Renal cortical epithelial cell (primary cell): ENCODE measurements at places on chromosomes 5 and 9.

DNA sequence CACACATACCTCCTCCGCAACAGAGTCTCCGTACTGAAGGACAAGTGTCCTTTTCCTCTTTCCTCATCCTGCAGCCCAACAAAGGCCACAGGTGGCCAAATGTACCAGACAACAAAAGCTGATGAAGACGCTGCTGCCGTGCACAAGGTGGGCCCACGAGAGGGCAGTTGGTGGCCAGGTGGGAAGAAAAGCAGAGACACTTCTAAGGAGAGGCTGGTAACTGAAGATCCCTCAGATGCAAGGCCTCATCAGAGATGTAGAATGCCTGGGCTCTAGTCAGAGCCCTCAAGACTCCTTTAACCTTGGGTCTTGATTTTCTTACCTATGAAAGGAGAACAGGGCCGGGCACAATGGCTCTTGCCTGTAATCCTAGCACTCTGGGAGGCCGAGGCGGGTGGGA is 75.7 kb downstream of the NRG2 start:
- no peak for DNase-seq

GRCh38 chr5:100828071-100828897 is 74.8 kb downstream of the ST8SIA4 start:
- peak; percentile 71 for DNase-seq

GRCh38 chr5:54993318-54993717 is 7.9 kb upstream of the ESM1 start:
- DNase-seq = peak; percentile 7

- DNase-seq = no peak
These were observed 1.1 kb upstream of the TENT4A start for GRCh38 chr5:6712142-6712576.

DNA sequence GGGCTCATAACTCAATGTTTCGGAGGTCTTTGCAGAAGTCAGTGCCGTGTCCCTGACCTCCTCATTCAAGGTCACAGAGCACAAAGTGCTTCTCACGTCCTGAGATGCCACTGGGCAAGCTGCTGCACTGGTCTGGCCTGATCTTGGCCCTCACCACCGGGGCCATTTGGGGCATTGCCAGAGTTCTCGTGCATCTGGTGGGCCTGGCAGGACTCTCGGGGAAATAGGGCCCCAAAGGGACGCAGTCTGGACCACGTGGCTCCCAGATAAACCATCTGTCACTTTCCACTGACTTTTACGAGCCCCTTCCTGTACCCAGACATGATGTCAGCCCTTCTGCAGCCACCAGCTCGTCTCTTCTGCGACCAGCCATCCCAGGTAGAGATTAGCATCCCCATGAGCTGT is 54.8 kb downstream of the HRH2 start:
- DNase-seq = no peak

- DNase-seq = no peak
These were observed 89.5 kb downstream of the CDH10 start for GRCh38 chr5:24555229-24555628.

DNA sequence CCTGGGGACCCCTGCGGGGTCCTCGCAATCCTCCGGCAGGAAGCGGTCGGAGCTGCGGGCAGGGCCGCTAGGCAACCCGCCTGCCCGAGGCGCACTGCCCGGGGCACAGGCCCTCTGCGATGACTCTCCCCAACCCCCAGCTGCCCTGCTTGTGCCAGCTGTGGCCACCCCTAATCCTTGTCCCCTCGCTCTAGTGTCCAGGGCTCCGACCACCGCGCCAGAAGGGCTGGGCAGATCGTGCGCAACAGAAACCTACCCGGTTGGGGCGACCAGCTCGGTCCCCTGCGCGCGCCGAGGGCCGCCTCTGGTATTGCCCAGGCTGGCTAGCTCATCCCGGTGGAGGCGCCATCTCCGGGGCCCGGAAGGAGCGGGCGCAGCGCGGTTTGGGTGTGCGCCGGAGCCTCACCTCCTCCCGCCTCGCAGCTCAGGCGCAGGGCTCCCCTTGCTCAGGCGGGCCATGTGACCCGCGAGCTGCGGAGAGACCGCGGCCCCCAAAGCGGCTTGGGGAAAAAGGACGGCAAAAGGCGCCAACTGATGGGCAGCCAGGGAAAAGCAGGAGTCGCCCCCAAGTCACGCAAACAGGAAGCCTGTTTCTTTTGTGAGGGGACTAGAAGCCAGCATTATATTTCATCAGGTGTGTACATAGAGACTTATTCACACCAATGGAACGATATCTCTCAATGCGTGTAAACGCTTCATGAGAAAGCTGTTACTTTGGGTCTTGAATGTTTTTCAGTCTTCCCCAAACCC is 46.8 kb upstream of the RNF20 start:
- DNase-seq = peak; percentile 27

- no peak for DNase-seq
These were observed 1889.4 kb upstream of the CDH9 start for GRCh38 chr5:28927559-28928326.

- DNase-seq = peak; percentile 42
These were observed 416.4 kb downstream of the TLE4 start for GRCh38 chr9:79988126-79988525.

DNA sequence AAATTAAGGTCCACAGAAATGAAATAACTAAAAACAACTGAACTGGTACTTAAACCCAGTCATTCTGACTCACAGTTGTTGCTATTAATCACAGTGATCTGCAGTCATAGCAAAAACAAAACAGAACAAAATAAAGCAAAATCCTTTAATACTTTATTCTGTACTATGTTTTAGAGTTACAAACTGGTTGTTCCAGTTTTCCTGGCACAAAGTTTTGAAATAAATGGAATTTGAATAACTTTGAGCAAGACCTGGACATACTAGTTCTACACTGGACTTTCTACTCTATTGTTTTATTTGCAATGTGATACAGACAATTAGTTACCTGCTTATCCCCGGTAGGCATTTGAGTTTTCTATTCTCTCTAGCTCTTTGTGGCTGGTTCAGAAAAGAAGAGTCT is 147.9 kb downstream of the DMRT2 start:
- DNase-seq = peak; percentile 78

- DNase-seq = peak; percentile 97
These were observed 32.7 kb upstream of the ZCCHC9 start for GRCh38 chr5:81268521-81269196.

DNA sequence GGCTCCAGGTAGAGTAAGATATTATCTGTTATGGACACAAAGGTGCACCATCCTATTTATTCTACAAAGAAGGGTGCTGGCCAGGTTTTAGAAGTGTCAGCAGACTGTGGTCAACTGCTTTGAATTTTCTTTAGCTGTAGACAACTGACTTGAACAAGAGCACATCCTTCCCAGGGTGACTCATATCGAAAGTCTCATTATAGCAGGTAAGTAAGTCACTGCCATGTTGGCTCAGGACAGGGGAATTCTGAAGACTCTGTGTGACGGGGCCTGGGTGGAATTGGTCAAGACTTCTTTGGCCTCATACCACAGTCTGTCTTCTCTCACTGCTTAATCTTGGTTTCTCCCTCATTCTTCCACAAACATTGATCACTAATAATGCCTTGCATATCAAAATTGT is 214.5 kb upstream of the CDH9 start:
- peak; percentile 1 for DNase-seq

GRCh38 chr9:3648266-3648665 is 122.5 kb upstream of the RFX3 start:
- no peak for DNase-seq

DNA sequence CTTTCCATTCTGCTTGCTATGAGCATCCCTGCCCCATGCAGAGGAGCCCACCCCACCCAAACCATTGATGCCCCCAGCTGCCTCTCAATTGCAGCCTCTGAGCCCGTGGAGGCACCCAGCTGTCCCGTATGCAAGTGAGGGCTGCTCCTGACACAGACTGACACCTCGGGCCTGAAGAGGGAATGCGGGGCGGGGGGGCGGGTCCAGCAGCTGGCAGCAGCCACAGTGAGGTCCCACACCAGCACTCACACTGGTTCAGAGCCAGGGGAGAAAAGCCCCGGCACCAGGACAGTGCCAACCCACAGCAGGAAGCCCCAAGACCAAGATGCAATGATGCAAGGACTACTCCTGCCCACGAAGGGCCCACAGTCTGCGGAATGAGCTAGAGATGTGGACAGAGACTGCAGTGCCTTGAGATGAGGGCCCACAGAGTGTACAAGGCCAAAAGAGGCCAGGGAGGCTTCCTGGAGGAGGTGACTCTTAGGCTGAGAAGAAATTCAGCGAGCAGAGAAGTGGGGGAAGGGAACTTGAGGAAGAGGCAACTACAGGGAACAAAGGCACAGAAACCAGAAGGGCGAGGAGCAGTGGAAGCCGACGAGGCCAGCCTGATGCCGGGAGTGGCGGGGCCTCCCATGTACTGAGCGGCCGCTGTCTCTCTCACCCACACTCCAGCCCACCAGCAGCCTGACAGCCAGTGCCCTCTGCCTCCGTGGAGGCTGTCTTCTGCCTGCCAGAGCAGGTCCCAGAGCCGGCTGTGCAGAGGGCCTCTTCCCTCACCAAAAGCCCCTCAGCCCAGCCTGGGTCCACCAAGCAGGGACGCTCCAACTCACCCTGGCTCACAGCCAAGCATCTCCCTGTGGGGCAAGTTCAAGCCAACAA is 9.2 kb downstream of the EEIG1 start:
- DNase-seq = no peak

DNA sequence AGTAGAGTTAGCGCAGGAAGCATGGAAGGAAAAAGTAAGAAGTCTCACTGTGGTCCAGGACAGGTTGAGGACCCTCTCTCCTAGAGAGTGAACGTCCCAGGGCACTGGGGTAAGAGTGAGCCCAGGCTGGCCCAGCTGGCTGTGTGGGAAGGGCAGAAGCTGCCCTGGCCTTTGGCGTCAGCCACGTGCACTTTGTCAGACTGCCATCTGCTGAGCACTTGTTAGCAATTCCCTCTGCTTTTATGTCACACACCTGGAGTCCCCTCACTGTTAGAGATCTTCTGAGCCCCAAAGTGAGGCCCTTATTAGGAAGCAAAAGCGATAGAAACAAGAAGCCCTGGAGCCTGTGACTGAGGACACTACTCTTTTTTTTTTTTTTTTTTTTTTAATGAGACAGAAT is 79.1 kb downstream of the UGCG start:
- DNase-seq = no peak

DNA sequence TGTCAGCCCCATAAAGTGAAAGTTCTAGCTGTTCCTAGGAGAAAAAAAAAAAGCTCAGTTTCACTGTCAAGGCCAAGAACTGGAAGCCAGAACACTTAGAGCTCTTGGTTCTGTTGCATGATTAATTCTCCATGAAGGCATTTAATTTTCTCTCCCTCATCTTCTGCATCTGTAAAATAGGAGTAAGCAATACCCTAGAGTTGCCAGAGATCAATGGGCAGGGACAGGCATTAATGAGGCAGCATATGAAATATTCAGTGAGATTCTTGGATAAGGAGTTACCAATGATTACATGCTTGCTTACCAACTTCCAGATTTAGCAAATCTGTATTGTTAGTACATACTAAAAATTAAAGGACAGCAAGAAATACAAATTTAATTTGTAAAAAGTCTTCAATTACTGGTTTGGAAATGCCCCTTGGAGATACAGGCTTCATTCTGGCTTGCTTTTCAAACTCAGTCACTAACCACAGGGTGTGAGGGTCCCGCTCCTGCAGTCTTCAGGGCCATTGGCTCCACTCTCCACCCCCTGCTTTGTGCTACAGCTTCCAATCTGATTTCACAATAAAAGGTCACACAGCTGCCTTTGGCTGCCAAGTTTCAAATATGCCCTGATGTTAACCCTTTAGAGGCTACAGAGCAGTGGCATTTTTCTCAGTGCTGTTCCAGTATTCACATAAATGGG is 624.6 kb downstream of the BNC2 start:
- peak; percentile 67 for DNase-seq

DNA sequence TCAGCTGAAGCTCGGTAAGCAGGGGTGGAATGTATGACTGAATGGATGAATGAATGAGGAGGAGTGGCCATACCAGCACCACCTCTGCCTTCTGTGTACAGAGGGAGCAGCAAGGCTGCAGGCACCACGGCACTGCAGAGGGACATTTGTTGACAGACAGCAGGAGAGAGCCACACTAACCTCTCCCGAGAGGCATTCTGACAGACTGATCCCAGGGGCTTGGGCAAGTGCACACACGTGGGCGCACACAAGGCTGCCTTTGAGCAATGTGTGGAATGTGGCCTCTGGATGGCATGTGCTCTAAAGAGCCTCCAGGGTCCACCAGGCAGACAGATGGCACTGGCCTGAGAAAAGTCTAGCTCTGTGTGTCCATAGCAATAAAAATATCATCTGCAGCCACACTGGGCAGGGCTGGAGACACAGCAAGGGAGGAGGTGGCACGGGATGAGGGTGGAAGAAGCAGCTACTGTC is 111.8 kb downstream of the ACTL7B start:
- peak; percentile 86 for DNase-seq

DNA sequence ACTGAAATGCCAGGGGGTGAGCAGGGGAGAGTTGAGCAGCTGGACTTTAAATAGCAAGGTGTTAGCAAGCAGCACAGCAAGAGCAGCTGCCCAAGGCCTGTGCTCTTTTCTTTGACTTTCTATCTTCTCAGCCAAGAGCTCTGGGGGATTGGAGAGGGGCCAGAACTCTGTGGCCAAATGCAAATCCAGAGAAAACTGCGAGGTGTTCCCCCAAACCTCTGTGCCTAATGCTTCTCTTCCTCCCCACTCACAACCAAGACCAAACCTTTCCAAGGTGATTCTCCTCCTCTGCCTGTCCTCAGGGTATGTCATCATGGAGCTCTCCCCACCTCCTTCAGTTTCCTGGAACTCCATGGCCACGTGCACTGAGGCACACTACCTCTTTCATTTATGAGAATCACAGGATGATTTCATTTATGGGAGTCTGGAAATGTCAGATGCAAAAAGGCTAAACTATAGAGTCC is 118.7 kb upstream of the WWC1 start:
- no peak for DNase-seq

DNA sequence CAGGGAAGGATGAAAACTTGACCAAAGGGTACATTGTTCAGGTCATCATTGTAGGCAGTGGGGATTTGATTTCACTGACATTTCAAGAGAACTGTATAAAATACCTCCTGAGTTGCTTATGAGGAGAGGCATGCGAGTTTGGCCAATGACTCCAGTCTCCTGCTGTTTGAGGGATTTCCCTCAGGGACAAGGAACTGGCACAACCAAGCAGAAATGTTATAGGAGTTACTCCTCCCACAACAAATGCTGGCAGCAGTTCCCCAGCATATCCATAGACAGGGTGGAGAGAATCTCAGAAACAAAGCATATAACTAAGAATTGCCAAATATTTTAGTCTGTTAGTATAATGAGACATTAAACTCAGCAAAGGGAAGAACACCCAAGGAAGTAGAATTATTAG is 47.2 kb upstream of the FBXL7 start:
- no peak for DNase-seq

- no peak for DNase-seq
These were observed 55.5 kb upstream of the FST start for GRCh38 chr5:53424686-53425615.

GRCh38 chr9:115855458-115856133 is 298.0 kb upstream of the PAPPA start:
- no peak for DNase-seq

DNA sequence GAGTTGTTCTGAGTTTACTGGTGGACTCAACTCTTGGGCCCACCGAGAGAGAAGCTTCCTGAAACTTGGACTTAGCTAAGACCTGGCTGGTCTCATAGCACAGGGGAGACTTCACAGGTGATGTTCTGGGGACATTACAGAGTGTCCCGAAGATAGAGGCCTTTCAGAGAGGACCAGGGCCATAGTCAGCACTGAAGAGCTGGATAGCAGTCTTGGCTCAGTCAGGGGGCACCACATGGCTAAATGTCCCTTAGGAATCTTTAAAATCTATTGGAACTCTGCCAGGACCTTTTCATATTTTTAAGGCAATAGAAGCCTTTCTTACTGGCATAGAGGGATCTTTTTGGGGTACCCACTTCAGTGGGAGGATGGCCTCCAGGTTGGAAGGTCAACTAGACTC is 59.8 kb upstream of the CPLX2 start:
- no peak for DNase-seq

- peak; percentile 48 for DNase-seq
These were observed 566 bp upstream of the FOCAD start for GRCh38 chr9:20683351-20684034.
